ENCODE measurements at places on chromosomes 4 and X.

DNA sequence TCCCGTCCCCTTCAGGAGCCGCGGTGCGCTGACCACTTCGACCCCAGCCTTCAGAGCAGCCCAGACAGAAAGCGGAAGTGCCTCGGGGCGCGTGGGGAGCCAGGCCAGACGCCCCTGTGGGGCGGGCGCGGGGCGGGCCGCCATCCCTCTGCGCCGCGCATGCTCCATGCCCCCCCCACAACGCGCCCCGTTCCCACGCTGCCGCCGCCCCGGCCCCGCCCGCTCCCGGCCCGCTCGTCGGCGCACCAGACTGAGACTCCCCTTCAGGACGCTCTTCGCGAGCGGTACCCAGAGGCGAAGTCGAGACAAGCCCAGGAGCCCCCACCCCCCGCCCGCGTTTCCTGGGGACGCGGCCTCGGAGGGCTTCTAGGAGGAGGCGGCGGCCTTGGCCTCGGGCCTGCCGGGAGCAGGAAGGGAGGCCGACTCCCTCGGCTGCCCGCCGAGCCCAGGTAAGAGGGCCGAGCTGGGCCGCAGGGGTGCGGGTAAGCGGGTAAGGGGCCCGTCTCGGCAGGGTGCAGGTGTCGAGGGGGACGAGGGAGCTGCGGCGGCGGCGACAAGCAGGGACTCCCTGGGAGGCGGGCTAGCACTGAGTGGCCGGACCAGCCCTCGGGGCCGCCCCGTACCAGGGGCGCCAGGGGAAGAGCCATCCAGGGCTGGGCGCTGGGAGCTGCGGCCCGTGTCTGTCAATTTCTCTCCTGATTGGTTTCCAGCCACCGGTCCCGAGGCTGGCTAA, at the start of gene ZFP92:
Gene ZFP92 (plus strand): TSS at position 218 of the 733 bp plus-strand sequence. CDS start 6,851 bp downstream, outside the sequence.
- DNase-seq, result peak; percentile 15

DNA sequence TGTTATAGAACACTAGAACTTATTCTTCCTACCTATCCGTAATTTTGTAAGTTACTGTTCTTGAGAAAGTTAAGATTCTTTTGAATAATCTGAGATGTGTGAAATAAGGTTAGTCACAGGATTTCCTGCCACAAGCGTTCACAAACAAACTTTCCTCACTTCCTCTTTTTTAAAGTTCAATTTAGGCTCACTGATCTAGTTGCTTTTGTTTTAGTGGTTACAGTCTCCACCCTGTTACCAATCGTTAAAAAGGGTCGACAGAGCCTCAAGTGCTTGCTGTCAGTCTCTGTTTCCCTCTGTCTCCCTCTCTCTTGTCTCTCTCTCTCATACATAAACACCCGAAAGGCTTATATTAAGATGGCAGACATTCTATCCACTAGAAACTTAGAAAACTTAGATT, 35.9 kb upstream of the STK26 start:
- peak; percentile 3 for DNase-seq

DNA sequence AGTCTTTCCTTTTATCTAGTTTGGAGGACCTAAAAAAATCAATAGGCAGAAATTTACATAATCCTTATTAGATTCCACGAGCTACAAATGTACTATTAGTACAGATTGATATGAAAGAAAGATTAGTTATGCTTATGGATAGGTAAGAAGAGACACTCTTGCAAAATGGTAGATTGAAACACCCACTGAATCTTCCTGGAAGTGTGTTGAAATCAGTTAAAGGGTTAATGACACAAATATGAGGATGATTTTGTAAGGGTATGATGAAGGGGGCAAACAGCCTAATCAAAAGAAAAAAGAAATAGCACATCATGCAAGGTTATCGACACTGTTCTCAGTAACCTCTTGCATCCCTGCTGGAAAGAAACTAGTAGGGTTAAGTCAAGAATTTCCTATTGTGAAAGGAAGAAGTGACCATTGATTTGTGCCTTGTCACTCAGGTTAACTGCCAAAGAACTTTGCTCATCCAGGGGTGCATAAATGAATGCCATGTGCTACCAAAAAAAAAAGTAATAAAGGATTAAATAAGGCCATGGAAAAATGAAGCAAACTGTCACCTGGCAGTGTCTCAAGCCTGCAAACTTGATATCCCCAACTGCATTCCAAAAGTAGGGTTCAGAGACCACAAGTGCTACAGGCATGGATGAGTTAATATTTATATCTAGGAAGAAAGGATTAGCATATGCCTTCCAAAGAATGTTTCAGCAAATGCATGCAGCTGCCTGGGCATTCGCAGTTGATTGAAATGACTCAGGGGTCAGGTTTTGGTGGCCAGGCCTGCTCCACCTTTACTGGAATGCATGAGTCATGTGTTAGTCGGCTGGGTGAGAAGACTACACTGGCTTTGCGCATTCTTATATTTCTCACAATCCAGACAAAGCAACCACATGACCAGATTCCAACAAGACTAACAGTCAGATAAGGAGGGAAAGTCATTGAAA, 78.3 kb upstream of the ATXN3L start:
- DNase-seq, result peak; percentile 95

DNA sequence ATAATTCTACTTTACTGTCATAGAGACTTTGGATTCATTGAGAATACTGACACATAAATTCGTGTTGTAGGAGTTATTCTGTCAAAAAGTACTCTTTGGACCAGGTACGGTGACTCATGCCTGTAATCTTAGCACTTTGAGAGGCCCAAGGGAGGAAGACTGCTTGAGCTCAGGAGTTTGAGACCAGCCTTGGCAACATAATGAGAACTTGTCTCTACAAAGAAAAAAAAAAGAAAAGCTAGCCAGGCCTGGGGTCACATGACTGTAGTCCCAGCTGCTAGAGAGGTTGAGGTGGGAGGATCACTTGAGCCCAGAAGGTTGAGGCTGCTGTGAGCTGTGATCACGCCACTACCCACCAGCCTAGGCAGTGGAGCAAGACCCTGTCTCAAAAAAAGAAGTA, 54.9 kb downstream of the WDR19 start:
- no peak for DNase-seq

DNA sequence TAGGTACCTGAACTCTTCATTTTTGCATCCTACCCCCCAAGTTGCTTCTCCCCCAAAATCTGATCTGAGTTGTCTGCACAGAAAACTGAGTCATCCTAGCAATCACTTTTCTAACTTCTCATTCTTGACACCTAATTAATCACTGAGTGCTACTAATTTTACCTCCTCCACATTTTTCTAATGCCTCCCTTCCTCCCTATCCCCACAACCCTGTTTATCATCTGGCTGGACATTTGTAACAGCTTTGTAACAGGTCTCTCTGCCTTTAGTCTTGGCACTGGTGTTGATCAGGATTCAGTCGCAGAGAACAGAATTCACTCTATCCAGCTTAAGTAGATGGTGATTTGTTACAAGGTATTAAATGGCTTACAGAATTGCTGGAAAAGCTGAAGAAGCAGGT, 303.9 kb upstream of the GATB start:
- no peak for DNase-seq

Data from dermis blood vessel endothelial cell (primary cell).